ENCODE measurements at places on chromosomes 16 and 17. TPM values are rescaled to one million over a fixed set of nuclear protein-coding genes. Genes with fewer than 3 reads are reported as not detected.

Gene KRTAP4-6
- total RNA-seq = not detected

Gene SMG6
- total RNA-seq = 43.1 TPM

- H3K27ac ChIP-seq = no peak overlapping the region
- no peaks in the 10 kb centered on the region for H3K27me3 ChIP-seq
- H3K4me1 ChIP-seq = peaks cover 24% of the 10 kb centered on the region
- no peak for DNase-seq
- no peak overlapping the region for H3K4me3 ChIP-seq
Observed at GRCh38 chr17:68460715-68461114, 3.4 kb upstream of the WIPI1 start.

- no peak overlapping the region for H3K4me3 ChIP-seq
- peak overlapping the region; percentile 30 for H3K27ac ChIP-seq
- H3K36me3 ChIP-seq = peaks cover 11% of the 10 kb centered on the region
- H3K4me1 ChIP-seq = peaks cover 31% of the 10 kb centered on the region
Observed at GRCh38 chr16:89363621-89364393, 126.6 kb downstream of the ANKRD11 start.

DNA sequence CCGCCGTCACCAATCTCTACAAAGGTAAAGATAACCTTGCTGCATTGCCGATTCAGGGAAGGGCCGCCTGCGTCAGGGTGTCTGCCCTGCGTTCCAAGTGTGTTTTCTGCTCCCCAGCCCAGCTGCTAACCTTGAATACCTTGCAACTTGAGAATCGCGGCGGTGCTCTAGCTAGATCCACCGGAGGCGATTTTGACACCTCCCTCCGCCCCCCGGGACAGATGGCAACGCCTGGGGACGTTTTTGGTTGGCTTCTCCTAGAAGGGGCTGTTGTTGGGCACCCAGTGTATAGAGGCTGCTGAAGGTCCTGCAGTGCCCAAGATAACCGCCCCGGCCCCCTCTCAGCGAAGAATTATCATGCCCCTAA is 1.5 kb downstream of the HAPSTR1 start:
- H3K4me3 ChIP-seq = peak overlapping the region; percentile 86
- no peaks in the 10 kb centered on the region for H3K27me3 ChIP-seq
- H3K36me3 ChIP-seq = peaks cover 33% of the 10 kb centered on the region

Gene PRCD
- total RNA-seq = 2.6 TPM

DNA sequence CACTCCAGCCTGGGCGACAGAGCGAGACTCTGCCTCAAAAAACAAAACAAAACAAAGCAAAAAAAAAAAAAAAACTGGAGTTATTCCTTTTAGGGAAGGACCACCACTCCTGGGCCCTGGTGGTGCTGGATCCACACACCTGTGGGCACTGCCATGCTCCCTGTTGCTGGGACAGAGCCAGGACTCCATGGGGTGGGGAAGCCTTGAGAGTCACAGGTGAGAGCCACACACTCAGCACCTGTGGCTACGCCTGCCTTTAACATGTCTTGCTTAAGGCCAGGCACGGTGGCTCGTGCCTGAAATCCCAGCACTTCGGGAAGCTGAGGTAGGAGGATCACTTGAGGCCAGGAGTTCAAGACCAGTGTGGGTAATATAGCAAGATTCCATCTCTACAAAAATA is 18.3 kb downstream of the PDIA2 start:
- no peaks in the 10 kb centered on the region for H3K4me1 ChIP-seq
- H3K27me3 ChIP-seq = no peaks in the 10 kb centered on the region
- no peak overlapping the region for H3K4me3 ChIP-seq

Gene ST6GALNAC1
- total RNA-seq = 0.76 TPM

- H3K27ac ChIP-seq = no peak overlapping the region
- H3K27me3 ChIP-seq = peaks cover 67% of the 10 kb centered on the region
- no peaks in the 10 kb centered on the region for H3K4me1 ChIP-seq
- no peaks in the 10 kb centered on the region for H3K36me3 ChIP-seq
- no peak for DNase-seq
Observed at GRCh38 chr17:77681861-77682260, 276.6 kb upstream of the TNRC6C start.

Gene SOCS1
- 6.7 TPM for total RNA-seq

DNA sequence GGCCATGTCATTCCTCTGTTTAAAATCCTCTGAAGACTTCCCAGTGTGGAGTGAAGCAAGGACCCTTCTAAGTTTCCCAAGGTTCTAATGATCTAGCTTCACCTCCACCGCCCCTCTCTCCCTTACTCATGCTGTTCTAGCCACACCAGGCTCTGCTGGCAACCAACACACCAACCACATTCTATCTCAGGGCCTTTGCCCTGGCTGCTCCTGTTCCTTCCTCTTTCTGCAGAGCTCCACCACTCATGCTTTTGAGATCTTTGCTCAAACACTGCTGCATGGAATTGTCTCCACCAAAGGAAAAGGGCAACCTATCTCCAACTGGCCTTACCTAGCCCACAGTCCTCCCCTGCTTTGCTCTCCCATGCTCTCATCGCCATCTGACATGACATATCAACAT is 128.7 kb downstream of the XYLT1 start:
- no peak overlapping the region for H3K27ac ChIP-seq
- H3K27me3 ChIP-seq = peaks cover 41% of the 10 kb centered on the region
- no peak for DNase-seq
- no peaks in the 10 kb centered on the region for H3K4me1 ChIP-seq
- H3K4me3 ChIP-seq = no peak overlapping the region

- DNase-seq = no peak
- no peak overlapping the region for H3K27ac ChIP-seq
- H3K4me3 ChIP-seq = no peak overlapping the region
- no peaks in the 10 kb centered on the region for H3K27me3 ChIP-seq
- H3K36me3 ChIP-seq = no peaks in the 10 kb centered on the region
Observed at GRCh38 chr16:53773881-53774280, 69.9 kb downstream of the FTO start.

- H3K27ac ChIP-seq = no peak overlapping the region
Observed at GRCh38 chr17:550463-551180, 164.0 kb downstream of the VPS53 start.

- H3K4me1 ChIP-seq = no peaks in the 10 kb centered on the region
- no peak for DNase-seq
- H3K4me3 ChIP-seq = no peak overlapping the region
- no peaks in the 10 kb centered on the region for H3K36me3 ChIP-seq
- H3K27ac ChIP-seq = no peak overlapping the region
Observed at GRCh38 chr17:8728251-8728938, 16.2 kb downstream of the CCDC42 start.

GRCh38 chr17:76644995-76645394 is 1.4 kb upstream of the ST6GALNAC1 start:
- no peaks in the 10 kb centered on the region for H3K36me3 ChIP-seq
- DNase-seq = no peak

DNA sequence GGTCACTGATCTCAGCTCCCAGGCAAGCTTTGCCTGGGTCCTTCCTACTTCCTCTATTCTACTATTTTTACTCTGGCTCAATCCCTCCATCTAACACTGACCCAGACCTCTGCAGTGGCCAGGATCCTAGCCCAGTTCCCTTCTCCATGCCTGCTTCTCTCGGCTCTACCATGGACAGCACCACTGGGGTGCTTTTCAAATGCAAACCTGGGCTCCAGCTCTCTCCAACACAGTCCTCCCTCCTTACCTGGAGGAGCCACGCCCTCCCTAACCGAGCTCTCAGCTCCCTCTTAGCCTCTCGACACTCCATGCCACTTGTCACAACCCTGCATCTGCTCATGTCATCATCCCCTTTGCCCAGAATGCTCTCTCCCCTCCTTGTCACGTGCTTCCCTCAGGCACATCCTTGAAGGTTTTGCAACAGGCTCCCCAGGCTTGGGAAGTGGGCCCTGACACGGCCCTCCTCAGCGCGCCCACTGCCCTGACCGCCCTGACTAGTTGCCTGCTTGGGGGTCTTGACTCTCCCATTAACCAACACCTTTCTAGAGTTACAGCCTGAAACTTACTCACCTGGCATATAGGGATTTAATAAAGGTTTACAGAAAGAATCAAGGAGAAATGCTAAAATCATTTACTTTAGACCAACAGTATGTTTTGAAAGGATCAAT is 41.6 kb downstream of the MARF1 start:
- no peak for DNase-seq
- no peaks in the 10 kb centered on the region for H3K4me1 ChIP-seq
- no peak overlapping the region for H3K4me3 ChIP-seq
- H3K36me3 ChIP-seq = peaks cover 36% of the 10 kb centered on the region
- no peak overlapping the region for H3K27ac ChIP-seq
- no peaks in the 10 kb centered on the region for H3K27me3 ChIP-seq

DNA sequence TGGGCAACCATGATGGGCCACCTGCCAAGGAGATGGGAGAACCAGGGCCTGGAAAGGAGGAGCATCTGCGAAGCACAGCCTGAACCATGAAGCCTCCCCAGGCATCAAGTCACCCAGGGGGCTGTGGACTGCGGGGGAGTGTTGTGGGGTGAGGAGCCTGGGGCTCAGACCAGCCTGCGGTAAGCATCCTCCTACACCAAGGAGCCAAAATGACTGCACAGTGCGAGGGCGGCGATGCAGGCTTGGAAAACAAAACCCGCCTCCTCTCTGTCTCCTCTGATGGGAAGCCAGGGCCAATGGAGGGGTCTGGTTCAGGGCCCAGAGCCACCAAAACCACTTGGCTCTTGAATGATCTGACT is 18.1 kb upstream of the MAF start:
- peaks cover 19% of the 10 kb centered on the region for H3K27me3 ChIP-seq
- no peaks in the 10 kb centered on the region for H3K36me3 ChIP-seq
- no peaks in the 10 kb centered on the region for H3K4me1 ChIP-seq
- DNase-seq = no peak
- H3K27ac ChIP-seq = no peak overlapping the region

Data from PC-9 (cell line).